ENCODE measurements at places on chromosomes 11 and 22. TPM values are rescaled to one million over a fixed set of nuclear protein-coding genes. Genes with fewer than 3 reads are reported as not detected.

The DDX6 gene
- 135 TPM for total RNA-seq

The CLDN25 gene
- not detected for total RNA-seq

The LRP4 gene
- 11.1 TPM for total RNA-seq

The PRR5L gene
- total RNA-seq, result not detected

The ACR gene
- not detected for total RNA-seq

The ACTN3 gene
- total RNA-seq, result 0.16 TPM

The BET1L gene
- 56.8 TPM for total RNA-seq

The NXPE1 gene
- total RNA-seq, result not detected

The FAM227A gene
- 0.73 TPM for total RNA-seq

The KRTAP5-2 gene
- not detected for total RNA-seq

DNA sequence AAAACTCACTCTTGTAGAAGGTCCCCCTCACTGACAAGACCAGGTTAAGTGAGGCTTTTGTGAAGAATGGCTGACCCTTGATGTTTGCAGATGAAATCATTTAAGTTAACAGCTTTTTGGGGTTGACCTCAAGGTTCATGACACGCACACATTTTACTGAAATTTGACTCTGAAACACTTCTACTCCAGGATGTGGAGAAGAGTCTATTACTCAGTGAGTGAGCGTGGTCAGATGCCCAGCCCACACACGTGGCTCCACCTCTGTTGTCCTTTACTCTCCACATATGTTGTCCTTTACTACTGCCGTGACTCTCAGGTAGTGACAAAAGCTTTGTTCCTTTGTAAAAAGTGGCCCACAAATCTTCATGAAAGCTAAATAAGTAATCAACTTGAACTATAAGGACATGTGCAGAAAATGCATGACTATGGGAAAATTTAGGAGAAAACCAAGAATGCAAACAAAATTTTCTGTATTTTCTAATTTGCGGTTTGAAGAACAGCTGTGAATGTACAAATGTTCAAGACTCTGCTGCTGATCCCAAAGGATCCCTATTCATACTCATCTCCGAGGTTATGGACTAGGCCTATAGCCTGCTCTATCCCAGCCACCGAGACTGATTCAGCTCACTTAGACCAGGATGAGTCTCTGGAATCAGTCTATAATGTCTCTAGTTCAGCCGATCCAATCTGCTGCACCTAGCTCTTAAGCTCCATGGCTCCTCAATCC, 22.4 kb downstream of the XRRA1 start:
- DNase-seq, result no peak

DNA sequence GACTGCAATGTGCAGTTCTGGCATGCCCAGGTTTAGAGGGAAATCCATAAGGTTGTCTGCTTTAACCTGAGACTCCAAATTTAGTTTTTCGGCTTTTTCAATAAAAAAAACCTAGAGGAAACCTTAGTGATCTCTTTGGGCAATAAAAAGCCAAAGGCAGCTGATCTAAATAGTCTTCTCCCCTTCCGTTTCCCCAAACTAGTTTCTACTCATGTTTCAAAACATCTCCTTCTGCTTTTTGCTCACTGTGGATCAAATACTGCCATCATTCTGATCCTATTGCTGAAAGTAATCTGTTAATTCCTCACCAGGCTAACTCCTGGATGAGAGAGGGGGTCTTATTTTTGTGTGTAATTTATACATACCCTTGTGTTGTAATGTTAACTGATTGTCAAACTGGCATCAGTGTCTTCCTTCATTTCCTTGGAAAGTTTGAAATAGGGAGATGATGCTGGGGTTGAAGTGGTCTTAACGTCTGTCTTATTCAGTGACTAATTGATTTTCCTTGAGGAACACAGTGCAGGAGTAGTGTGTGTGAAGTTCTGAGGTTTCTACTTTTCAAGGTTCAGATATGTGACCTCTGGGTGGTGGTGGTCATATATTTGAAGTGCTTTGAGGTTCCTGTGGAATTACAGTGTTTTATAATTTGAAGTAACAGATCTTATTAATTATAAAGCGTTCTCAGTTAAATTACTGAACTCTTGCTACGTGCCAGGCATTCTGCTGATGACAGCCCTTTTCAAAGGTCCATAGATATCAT, 55.0 kb downstream of the ARHGAP42 start:
- no peak for DNase-seq

- DNase-seq, result peak; percentile 21
Measured at GRCh38 chr11:128735935-128736605, 42.2 kb downstream of the FLI1 start.

DNA sequence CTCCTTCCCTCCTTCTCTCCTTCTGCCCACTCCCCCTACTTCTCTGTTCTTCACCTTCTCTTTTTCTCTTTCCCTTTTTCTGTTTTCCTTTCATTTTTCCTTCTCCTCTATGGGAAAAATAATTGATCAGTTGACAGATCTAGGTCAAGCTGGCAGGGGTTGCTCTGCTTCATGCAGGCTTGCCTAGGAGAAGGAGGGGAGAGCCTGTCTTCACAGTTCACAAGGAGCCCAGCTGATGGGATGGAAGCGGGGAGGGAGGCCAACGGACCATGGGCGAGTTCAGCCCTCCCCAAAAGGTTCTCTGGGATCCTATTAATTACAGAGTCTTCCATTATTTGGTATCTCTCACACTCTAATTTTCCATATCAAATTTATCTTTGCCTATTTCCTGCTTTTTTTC, 5.5 kb downstream of the NTM start:
- DNase-seq, result no peak

- DNase-seq, result no peak
Measured at GRCh38 chr11:68741463-68741862, 9.9 kb downstream of the TESMIN start.

- no peak for DNase-seq
Measured at GRCh38 chr22:49205483-49205800, 622.2 kb downstream of the BRD1 start.

- no peak for DNase-seq
Measured at GRCh38 chr11:19664886-19665548, 47.6 kb upstream of the NAV2 start.

DNA sequence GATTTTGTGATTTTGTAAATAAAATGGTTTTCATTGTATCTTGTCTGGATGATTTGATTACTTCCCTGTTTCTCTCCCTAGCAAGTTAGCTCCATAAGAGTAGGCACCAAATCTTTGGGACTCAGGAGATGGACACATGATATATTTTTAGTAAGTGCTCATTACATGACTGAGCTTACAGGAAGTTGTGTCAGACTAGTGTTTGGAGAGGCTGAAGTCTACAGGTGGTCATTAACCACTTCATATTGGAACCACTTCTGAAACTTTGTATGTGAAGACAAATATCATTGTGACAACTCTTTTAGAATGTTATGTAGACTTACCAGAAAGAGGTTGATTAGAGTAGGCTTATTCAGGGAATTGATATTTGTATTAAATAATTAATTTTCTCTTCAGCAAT, 19.1 kb downstream of the ARHGAP42 start:
- no peak for DNase-seq

DNA sequence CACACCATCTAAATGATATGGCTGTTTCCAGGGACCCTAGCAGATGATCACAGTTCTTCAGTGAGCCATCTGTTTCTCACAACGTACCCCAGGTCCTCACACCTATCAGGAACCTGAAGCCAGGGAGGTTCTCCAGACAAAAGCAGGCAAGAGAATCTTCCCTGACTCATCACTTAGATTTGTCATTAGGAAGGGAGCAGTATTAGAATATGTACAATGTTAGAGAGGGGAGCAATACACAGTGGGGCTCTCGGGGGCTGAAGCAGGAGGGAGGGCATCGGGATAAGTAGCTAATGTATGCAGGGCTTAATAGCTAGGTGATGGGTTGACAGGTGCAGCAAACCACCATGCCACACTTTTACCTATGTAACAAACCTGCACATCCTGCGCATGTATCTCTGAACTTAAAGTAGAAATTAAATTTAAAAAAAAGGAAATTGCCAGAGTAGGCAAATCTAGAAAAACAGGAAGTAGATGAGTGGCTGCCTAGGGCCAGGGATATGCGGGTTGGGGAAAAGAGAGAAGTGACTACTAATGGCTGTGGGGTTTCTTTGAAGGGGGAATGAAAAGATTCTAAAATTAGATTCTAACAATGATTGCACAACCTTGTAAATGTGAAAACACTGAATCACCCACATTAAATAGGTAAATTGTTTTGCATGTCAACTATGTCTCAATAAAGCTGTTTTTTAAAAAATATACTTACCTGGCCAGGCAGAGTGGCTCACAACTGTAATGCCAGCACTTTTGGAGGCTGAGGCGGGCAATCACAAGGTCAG, 14.4 kb downstream of the C22orf42 start:
- DNase-seq, result no peak

DNA sequence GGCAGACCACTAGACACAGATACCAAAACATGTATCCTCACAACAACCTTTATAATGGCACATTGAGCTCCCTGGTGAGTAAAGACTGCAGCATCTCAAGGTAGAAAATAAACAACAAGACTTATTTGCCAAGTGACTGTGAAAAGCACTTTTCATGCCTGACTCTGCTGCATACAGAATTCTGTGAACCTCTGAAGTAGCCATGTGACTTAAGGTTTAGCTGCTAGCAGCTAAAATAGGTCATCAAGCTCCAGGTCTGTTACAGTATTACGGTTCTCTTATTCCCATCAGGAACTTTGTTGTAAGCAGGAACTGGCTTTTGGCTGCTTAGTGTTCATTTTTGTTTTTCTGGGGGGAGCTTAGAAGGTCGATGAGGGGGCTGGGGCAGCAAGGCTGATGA, 139.4 kb downstream of the PAX6 start:
- no peak for DNase-seq

GRCh38 chr22:17199003-17199731, 20.1 kb downstream of the ADA2 start:
- DNase-seq, result no peak

DNA sequence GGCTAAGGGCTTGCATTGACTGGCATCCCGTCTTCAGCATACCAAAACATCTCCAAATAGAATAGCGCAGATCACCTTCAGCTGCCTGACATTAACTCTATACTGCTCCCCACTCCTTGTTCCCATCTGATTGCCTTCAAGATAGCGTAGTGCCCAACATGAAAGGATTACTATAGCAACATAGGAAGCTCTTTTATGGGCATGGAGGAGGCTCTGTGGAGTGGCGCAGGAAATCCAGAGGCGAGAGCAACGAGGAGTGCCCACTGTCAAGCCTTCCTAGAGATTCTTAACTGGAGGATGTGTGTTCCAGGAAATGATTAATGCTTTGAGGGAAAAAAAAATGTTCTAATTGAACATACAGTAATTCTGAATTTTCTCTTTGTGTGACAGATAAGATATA, 213.3 kb downstream of the CADM1 start:
- DNase-seq, result no peak

GRCh38 chr11:17541330-17541885, 2.8 kb downstream of the USH1C start:
- DNase-seq, result peak; percentile 94

- no peak for DNase-seq
Measured at GRCh38 chr11:55658031-55658573, 3.9 kb upstream of the OR4C6 start.

DNA sequence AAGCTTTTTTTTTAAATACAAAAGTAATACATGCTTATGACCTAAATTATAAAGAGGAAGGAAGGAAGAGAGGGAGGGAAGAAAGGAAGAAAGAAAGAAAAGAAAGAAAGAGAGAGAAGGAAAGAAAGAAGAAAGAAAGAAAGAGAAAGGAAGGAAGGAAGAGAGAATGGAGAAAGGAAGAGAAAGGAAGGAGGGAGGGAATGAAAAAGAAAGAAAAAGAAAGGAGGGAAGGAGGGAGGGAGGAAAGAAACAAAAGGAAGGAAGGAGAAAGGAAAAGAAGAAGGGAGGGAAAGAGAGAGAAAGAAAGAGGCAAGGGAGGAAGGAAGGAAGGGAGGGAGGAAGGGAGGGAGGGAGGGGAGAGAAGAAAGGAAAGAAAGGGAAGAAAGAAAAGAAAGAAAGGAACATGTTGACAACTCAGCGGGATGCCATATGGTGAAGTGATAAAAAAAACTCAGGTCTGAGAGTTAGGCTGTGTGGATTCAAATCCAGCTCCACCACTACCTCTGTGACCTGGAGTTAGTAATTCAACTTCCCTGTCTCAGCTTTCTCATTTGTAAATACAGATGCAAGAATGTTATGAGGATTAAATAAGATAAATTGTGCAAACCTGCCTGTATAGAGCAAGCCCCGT, 9.6 kb upstream of the EED start:
- DNase-seq, result no peak

DNA sequence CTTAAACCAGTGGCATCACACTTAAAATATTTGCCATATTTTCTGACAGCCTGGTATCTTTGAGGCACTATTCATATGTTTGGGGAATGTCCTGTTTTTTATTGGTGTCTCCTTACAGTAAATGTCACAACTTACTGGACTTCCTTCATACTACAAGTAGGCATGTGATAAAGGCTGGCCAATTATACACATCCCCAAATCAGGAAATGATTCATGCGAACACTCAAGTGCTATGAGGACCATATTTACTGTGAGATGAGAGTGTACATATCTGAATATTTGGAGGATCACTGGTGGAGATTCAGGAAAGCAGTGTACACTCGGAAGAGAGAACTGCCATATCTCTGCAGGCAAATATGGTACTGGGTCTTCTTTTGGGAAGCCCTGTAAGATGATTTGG, 913.8 kb upstream of the CHORDC1 start:
- no peak for DNase-seq

DNA sequence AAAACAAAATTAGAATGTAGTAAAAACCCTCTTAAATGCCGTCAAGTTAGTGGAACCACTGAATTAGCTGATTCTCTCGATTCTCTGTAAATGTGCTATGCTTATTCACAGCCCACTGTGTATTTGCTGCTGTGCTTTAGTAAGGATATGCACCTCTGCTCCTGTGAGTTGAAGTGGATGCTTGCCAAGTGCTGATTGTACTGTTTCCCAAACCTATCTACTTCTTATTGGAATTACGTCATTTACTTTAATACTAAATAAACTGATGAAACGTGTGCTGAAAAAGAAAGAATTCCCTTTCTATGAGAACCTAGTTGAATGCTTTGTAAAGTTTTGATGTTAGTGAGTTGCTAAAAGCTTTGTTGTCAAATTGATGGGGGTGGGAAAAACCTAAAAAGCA, 158.4 kb downstream of the LRRC4C start:
- DNase-seq, result no peak

- no peak for DNase-seq
Measured at GRCh38 chr11:71551711-71552110, 3.5 kb downstream of the KRTAP5-9 start.

DNA sequence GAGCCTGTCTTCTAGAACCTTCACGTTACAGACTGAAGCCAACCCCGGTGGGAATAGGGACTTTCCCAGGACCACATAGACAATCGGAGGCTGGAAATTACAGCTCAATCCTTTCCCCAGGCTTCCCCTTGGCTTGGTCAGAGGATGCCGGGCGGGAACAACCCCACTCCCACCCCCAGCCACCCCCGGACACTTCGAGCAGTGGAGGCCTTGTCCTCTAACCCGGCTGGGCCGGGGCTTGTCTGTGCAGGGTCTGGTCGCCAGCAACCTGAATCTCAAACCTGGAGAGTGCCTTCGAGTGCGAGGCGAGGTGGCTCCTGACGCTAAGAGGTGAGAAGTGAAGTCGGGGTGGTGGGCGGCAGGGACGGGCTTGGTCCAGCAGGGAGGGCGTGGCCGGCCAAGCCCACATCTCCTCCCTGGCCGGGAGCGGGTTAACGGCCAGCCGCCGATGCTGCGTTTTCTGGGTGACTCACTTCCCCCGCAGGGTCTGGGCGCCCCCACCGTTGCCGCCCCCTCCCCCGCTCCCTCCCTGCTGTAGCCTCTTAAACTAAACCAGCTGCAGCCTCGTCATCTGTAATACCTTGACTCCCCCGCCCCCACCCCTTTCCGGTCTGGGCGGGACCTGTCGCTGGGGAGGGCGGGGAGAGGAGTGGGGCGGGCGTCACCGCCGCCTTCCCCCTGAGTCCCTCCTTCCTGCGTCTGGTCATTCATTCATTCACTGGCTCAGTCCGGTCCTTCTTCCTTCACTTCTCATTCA, 1.5 kb downstream of the LGALS1 start:
- peak; percentile 84 for DNase-seq

- no peak for DNase-seq
Measured at GRCh38 chr22:44448271-44448830, 49.7 kb downstream of the RTL6 start.
